CD4-positive, alpha-beta T cell treated with Interferon alpha-2 for 1 hour (primary cell): ENCODE measurements at places on chromosomes 5 and 9.
A peak's percentile ranks its signal among the peaks of the same experiment; 100 is the strongest.

- no peak for DNase-seq
These were observed 264.3 kb upstream of the KCNN2 start for GRCh38 chr5:114097570-114097969.

- no peak for DNase-seq
These were observed 49.2 kb upstream of the SMIM32 start for GRCh38 chr5:136242136-136242535.

DNA sequence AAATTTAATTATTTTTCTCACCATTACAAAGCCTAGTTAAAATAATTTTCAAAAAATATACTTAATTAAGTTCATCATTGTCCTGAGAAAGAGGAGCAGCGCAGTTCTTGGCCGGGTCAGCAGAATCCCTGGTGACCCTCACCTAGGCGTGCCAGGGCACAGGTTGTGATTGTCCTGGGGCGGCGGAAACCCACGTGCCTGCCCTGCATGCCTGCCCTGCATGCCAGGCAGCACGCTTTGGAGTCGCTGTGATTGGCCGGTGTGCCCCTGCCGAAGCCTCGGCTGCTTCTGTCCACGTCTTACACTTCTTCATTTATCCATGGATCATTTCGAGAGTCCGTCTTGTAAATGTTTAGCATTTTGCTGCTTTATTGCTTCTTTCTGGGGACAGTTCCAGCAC lies 25.6 kb downstream of the SLC12A2 start:
- no peak for DNase-seq

GRCh38 chr9:135588886-135589595 lies 27.5 kb downstream of the PAEP start:
- no peak for DNase-seq

DNA sequence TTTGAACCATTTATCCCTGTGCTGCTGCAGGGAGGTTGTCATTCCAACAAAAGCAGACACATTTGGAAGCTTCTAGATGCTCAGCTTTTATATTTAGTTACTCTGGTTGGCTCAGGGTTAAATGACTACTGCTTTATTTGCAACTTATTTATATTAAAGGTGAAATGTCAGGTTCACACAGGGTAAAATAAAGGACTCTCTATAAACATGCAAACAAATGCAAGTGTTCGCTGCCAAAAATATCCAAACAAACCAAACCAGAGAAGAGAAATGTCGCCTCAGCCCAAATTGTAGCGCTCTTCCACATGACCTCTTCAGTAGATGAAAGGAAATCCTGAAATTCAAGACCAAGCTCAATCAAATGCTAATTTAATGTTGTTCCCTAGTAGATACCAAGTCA lies 57.0 kb upstream of the LIFR start:
- DNase-seq: no peak

GRCh38 chr9:89422151-89422975 lies 75.5 kb downstream of the SEMA4D start:
- DNase-seq: peak; percentile 51

GRCh38 chr9:130590305-130590704 lies 10.9 kb downstream of the FUBP3 start:
- no peak for DNase-seq

DNA sequence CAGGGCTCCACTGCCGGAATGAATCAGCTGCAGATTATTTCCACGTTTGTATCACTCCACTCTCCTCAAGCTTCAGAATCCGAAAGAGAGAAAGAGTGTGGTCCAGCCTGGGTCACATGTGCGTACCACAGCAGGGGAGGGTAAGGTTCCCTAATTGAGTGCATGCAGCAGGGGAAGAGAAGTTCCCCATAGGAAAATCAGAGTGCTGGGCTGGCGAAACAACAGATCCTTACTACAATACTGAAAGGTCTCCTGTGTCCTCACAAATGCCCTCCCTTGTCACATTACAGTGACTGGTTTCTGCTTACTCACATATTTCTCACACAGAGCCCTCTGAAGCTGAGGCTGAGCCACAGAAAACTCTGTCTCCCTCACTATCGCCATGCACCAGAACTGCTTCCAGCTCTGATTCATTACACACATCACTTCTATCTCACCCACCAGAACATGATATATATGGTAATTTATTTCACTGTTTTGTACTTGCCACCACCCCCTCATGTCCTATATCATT lies 532.2 kb upstream of the TUSC1 start:
- DNase-seq: no peak

DNA sequence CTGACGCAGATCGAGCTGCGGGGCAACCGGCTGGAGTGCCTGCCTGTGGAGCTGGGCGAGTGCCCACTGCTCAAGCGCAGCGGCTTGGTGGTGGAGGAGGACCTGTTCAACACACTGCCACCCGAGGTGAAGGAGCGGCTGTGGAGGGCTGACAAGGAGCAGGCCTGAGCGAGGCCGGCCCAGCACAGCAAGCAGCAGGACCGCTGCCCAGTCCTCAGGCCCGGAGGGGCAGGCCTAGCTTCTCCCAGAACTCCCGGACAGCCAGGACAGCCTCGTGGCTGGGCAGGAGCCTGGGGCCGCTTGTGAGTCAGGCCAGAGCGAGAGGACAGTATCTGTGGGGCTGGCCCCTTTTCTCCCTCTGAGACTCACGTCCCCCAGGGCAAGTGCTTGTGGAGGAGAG lies 4.6 kb upstream of the PHYHD1 start:
- no peak for DNase-seq

DNA sequence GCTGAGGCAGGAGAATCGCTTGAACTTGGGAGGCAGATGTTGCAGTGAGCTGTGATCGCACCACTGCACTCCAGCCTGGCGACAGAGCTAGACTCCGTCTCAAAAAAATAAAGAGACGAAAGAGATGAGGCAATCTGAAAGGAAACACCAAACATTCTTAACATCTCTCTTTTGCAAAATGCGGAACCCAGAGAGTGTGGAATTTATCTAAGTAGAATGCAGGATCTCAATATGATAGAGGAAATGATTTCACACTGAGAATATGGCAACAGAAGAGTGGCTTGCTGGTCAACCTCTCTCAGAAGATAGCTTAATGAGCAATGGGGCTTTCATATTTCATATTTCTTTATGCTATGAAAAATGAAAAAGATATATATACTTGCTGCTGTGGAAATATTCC lies 33.4 kb upstream of the PCA3 start:
- no peak for DNase-seq

- no peak for DNase-seq
These were observed 365.9 kb downstream of the PLK2 start for GRCh38 chr5:58094031-58094430.

GRCh38 chr5:159451197-159452052 lies 121.1 kb upstream of the IL12B start:
- DNase-seq: no peak

DNA sequence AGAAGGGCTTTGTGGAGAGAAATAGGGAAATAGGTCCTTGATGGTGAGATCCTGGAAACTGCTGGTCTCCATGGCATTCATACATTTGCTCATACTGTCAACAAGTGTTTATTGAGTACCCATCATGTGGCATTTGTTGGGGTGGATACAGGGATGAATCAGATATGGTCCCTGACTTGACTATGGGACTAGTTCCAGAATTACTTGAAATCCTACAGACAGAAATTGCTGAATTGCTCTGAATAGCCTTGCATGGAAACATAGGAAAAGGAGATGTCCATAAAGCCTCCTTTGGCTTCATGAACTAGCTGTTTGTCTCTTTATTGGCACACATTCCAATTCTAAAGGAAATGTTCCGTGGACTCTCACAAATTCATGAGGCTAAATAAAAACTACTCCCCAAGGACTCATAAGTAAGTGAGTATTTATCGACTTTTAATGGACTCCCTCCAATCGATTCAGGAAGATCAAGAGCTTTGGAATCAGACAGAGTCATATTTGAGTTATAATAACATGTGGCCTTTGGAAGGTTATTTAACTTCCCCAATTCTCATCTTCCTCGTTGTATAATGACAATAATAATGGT lies 122.4 kb upstream of the C6 start:
- DNase-seq: no peak

DNA sequence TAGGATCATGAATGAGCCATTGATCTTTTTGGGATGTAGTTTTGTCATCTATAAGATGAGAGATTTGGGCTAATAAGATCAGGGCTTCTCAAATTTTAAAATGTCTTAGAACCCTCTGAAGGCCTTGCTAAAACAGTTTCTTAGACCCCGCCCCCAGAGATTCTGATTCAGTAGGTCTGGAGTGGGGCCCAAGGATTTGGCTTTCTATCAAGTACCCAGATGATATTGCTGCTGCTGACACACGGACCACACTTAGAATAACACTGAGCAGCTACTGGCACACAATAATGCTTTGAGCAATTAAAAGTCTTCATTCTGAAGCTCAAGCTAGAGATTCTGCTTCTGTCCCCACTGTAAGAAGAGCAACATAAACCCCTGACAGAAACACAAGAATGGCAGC lies 216.7 kb downstream of the SMARCA2 start:
- DNase-seq: no peak

DNA sequence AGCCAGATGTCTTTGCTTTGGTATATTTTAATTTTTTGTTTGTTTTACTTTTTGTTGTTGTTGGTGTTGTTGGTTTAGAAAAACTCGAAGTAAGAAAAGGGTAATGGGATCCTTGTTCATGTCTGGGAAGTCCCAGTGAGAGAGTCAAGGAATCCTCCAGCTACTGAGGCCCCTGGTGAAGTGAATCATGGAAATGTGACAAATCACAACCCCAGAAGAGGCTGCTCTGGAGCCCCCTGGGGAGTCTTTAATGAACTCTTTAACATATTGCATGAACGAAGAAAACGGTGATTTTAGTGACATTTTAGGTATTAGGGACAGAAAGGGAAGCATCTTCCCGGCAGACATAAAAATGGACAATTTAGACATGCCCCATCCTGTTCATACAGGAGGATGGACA lies 41.3 kb downstream of the TMEM174 start:
- no peak for DNase-seq

- DNase-seq: no peak
These were observed 201.4 kb downstream of the SMARCA2 start for GRCh38 chr9:2216591-2216990.

DNA sequence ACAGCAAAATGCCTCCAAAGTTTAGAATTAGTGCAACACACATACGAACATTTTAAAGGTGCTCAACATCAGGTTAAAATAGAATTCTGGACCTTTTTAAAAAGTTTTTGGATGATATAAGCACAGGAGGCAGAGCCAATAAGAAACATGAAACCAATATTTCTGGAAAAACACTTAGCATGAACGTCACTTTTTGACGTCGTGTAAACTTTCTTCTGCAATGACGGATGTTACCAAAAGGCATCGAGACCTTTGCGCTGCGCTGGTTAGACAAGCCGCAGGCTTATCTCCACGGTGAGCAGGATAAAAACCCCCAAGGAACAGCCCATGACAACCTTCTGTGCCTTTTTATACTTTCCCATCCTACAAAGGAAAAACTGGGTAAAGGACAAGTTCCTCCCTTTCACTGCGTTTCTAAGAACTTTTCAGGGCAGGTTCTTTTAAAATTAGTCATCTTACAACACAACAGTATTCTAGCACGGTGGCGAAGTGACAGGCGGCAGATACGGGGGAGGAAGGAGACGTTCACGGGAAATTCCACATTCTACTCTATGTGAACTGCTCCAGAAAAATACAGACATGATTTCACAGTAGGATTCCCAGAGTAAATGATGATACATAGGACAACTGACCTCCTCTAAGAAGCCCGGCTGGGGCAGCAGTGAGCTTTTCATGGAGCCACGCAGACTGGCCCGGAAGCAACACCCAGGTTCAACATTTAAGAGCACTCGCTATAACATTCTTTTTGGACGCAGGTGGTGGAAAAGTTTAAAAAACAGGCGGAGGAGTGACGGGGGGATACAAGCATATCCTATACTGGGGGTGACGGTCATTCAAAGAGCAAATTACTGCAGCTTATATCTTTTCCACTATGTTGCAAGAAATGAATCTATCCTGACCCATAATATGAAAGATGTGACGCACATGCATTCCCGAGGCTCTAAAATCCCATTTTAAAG lies 52.4 kb downstream of the USP20 start:
- DNase-seq: peak; percentile 88

GRCh38 chr5:124627815-124628595 lies 118.4 kb downstream of the ZNF608 start:
- no peak for DNase-seq

- DNase-seq: no peak
These were observed 50.7 kb upstream of the UBAC1 start for GRCh38 chr9:136011703-136012496.

DNA sequence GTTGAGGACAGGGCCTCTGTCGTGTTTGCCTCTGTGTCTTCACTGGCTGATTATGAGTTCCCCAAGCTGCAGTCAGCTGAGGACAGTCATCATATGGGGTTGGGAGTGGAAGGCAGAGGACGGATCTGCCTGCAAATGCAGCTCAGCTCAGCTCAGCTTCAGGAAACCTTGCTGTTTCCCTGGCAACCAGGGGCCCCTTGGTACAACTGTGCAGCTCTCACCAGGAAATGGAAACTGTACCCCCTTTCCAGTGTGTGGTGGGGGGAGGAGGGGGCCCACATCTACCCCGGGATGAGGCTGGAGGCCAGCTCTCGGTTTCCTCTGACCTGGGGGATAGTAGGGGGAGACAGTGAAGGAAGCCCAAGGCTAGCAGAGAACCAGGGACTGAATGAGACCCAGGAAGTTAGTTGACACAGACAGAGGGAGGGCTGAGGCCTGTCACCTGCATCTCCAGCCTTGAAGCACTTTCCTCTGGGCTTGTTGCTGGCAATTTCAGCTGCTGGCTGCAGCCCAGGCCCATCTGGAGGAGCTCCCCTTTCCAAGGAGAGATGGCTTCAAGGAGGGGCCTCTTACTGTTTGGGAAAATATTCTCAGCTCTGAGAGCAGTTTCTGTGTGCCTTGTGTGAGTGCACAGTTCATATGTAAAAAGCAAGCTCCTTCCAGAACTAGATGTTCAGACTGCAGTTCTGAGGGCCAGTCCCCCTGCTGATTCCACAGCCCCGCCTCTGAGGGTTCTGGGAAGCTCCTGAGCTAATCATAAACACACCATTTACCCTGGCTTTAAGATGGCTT lies 6.9 kb downstream of the ANXA6 start:
- DNase-seq: peak; percentile 78

DNA sequence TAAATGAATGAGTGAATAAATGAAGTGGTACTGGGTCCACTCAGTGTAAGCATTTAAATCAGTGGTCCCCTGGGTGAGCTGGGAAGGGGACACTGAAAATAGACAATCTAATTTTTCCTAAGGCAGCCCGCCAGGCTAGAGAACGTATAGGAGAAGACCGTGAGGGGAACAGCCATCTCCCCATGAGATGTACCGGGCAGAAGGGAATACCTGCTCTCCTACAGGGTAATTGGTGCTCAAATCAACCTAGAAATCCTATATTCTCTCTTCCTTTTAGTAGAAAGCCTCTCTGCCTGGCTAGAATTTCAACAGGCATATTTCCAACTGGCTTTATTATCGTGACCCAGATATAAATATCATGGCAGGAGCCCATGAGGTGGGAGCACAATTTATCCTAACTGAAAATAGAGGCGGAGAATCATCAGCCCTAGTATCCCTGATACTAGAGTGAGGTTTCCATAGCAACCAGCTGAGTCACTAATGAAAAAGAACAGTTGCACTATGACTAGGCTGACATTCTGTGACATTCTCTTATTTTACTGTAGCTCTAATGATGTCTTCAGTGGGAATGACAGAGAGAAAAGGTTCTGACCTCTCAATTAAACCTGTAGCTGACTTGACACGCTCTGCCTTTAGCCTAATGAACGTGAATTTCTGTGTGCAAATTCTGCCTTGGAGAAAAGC lies 96.5 kb upstream of the CAST start:
- peak; percentile 8 for DNase-seq

GRCh38 chr9:22580788-22581187 lies 134.2 kb downstream of the DMRTA1 start:
- DNase-seq: no peak

- DNase-seq: no peak
These were observed 68.6 kb downstream of the XRCC4 start for GRCh38 chr5:83145882-83146331.

GRCh38 chr9:13845460-13845859 lies 468.5 kb downstream of the NFIB start:
- no peak for DNase-seq
